ENCODE measurements at places on chromosomes 7 and 10.

GRCh38 chr10:129964611-129965424, 744 bp upstream of the EBF3 start:
- no peak for DNase-seq

GRCh38 chr7:66265566-66265965, 60.4 kb downstream of the TPST1 start:
- DNase-seq = no peak

DNA sequence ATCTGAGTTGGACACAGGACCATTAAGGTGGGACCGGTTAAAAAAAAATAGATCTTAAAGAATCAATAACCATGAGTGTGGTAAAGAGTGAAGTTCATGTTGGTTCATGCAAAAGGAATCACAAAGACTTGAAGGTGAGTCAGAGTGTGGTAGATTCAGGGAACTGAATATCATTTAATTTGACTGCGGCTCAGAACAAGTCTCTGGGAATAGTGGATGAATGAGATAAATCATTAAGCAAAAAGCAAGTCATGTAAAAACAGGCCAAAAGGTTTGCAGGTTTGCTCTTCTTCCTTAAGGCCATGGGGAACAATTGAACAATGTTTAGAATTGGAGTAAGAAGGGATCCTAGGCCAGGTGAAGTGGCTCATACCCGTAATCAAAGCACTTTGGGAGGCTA, 385.8 kb downstream of the ETV1 start:
- no peak for DNase-seq

GRCh38 chr7:43511029-43511428, 71.9 kb upstream of the STK17A start:
- DNase-seq = no peak

DNA sequence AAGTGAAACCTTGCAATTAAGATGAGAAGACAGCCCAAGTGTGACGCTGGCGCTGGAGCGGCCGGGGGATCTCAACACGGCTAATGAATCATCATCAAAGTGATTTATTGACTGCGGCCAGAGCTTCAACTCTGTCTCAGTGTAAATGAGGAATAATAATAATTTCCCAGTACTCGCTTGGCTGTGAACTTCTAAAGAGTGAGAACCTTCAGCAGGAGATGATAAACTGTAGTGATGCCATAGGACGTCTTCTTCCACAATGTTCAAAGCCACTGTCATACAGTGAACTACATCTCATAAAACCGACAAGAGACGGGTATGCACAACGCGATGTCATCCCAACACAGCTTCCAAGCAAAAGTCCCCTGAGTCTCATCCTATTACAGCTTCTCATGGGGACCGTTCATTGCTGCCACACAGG, 123.6 kb upstream of the NOBOX start:
- DNase-seq = no peak

GRCh38 chr7:157553256-157553655, 216.5 kb downstream of the DNAJB6 start:
- DNase-seq = no peak

GRCh38 chr7:113582471-113582870, 336.3 kb downstream of the PPP1R3A start:
- no peak for DNase-seq

DNA sequence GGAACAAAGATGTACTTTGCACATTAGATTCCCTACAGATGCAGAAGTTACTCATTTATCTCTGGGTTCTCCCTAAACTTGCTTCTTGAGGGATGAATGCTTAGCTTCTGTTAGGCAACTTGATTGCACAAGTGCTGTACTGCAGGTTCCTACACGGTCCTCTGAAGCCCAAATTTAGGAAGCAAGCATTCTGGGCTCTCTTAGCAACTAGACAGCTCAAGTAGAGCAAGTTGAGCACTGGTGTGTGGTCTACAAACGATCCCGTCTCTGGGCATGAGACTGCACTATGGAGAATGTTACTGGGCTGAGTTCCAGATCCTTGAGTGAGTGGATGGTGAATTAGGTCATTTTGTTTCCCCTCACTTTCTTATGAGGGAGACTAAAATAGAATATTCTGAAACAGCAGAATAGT, 14.3 kb downstream of the SEMA3D start:
- DNase-seq = no peak

GRCh38 chr7:108503112-108504026, 22.6 kb downstream of the PNPLA8 start:
- no peak for DNase-seq

DNA sequence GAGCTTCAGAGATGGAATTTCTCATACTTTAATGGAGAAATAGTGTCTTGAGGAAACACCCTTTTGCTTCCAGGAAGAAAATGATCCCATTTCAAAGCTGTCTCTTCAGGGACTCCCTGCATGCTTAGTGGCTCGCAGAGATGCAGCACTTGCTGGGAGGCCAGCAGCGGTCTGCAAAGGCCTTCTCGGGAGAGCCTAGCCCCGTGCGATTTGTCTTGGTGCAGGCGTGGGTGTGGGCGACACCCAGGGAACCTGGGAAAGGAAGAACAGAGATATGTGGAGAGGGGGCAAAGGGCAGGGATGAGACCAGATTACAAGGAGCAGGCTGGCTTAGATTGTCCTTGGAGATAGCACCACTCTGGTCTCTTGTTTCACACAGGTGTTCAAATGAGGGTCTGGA, 352.3 kb upstream of the PODXL start:
- no peak for DNase-seq
